ENCODE measurements at places on chromosomes 16 and 17.

DNA sequence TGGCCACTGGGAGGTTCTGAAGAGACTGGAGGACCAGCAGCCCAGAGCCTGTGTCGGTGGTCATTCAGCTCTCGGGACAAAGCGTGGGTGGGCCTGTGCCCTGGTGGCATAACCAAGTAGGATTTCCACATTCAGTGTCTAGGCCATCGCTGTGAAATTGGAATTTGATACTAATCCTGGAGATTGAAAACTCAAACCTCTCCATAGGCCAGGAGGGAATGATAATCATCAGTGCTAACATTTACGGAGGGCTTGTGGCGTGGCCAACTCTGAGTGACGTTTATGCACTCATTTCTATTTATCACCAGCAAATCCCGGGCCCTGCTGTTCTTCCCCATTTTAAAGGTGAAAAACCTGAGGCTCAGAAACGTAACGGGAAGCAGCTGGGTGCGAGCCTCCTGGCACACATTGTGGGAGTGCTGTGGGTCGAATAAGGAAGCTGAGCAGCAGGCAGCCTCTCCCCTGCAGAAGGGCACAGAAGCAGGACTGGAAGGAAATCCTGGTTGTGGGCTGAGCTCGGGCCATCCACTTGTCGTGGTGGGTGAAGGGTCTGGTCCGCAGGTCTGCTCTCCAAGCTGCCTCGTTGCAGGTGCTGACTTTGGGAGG is 33.1 kb downstream of the RAI1 start:
- DNase-seq: peak; percentile 53

DNA sequence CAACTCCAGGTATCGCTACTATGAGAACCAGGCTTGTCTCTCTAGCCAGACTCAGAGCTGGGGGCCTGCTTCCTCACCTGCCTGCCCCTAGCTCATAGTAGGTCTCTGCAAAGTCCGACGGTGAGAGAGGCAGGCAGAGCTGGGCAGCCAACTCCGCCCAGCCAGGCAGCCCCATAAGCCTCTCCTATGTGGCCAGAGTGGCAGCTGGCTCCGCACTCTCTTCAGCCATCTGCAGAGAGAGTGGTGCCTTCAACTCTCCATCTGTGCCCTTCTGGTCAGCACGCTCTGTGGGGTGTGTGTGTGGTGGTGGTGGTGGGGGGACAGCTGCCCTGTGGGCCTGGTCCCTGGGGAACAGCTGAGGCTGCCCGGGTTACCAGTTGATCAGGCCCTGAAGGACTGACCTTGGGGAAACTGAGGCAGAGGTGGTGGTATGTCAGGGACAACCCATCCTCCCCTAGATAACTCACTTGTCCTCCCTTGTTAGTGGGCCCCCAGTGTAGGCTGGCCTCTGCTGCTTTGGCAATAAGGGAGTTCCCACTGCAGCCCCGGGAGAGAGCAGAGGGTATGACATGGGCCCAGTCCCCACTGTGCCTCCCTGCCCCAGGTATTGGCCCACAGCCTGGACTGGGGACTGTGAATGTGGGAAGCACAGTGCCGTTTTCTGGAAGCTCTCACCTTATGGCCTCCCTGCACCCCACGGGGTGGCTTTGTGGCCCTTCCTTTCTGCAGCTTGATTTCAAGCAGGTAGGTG is 1.8 kb upstream of the ADGRG1 start:
- no peak for DNase-seq

GRCh38 chr16:12811441-12812383 is 8.0 kb upstream of the CPPED1 start:
- no peak for DNase-seq

GRCh38 chr16:48444574-48444973 is 59.4 kb upstream of the SIAH1 start:
- peak; percentile 79 for DNase-seq

- DNase-seq: no peak
These were observed 13.3 kb downstream of the UTS2R start for GRCh38 chr17:82384730-82385481.

DNA sequence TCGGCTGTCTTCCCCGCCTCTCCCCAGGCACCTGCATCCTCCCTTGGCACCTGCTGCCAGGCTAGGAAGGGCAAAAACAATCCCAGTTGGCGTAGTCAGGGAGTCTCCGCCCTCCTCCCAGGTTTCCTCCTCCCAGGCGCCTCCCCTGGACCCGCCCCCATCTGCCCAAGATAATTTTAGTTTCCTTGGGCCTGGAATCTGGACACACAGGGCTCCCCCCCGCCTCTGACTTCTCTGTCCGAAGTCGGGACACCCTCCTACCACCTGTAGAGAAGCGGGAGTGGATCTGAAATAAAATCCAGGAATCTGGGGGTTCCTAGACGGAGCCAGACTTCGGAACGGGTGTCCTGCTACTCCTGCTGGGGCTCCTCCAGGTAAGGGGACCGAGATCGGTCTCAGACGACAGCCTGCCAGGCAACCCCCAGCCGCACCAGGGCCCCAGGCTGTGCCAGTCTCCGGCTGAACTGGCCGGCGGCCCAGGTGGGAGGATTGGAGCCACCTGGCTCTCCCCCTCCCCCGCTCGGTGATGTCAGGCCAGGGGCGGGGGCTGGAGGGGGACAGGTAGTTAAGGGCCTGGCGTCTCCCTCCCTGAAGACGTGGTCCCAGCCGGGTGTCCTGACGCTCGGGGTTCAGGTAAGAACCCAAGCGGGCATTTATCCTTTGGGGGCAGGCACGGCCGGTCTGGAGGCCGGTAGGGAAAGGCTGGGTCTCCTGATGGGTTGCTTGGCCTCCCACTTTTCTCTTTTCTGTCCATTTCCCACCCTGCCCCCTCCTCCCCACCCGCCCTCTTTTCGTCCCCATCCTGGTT is at the start of gene GRB7:
TSS of gene GRB7 (plus strand) at position 179 of the 808 bp plus-strand sequence. CDS start 4,364 bp downstream, outside the sequence.
- DNase-seq: no peak

DNA sequence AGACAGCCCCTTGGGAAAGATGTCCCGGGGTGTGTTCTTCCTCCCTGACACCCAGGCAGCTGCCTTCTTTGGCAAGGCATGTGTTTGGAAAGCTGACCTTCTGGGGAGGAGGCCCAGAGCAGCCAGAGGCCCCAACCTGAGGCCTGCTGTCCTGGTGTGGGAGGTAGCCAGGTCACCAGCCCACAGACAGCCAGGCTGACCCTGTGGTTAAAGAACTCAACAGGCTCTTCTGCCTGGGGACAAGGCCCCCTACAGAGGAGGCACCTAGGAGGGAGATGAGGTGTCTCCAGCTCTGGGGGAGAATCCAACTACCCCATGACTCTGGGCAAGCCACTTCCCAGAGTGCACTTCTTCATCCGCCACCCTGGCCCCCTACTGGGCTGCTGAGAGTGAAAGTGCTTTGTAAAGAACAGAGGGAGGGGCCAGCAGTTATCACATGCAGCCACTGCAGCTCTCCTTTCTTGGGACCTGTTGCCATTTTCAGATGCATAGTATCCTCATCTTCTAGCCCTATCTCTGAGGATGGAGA is 13.1 kb upstream of the SREBF1 start:
- DNase-seq: peak; percentile 65

DNA sequence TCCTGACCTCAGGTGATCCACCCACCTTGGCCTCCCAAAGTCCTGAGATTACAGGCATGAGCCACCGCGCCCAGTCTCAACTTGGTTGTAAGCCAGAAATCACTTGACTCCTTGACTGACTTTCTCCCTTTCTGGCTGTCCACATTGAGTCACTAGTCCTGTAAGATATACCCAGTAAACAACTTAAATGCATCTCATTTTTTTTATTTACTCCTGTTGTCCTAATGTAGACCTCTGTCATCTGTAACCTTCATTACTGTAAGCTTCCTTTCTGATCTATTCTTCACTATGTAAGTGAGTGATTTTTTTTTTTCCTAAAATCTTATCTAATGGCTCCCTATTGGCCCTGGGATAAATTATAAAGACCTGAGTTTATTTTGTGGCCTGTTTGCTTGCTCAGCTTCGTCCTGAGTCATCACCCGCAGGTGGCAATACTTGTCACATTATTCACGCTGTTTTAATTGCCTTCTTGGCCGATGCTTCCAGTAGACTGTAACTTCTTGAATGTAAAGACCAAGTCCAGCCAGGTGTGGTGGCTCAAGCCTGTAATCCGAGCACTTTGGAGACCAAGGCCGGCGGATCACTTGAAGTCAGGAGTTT is 41.0 kb downstream of the PAFAH1B1 start:
- no peak for DNase-seq

DNA sequence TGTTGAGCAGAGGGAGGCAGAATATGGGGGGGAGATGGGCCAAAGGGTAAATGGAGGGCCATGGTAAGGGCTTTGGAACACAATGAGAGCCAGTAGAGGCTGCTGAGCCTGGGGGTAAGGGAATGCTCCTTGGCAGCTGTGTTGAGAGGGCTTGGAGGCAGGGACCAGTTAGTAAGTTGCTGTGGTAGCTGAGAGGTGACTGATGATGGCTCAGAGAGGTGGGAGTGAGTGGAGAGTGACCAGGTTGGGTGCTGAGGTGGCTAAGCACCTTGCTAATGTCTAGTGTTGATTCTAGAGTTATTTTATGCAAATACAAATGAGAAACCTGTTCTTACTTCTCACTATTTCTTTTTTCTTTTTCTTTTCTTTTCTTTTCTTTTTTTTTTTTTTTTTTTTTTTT is 10.8 kb downstream of the SBK1 start:
- no peak for DNase-seq

DNA sequence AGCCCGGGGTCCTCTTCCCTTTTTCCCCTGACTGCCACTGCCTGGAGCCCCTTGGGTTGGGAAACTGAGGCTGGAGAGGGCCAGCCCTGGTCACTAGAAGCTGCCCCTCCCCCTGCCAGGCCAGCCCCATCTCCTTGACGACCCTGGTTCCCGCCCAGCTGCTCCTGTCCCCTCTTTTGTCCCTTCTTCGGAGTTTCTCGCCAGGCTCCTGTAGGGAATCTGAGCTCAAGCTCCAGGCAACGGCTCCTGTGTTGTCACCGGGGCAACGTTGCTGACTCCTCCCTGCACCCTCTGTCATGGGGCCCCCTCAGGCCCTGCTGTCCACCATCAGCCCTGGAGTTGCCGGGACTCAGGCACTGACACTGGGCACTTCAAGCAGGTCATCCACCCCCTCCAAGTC is 5.7 kb downstream of the LLGL1 start:
- DNase-seq: no peak

DNA sequence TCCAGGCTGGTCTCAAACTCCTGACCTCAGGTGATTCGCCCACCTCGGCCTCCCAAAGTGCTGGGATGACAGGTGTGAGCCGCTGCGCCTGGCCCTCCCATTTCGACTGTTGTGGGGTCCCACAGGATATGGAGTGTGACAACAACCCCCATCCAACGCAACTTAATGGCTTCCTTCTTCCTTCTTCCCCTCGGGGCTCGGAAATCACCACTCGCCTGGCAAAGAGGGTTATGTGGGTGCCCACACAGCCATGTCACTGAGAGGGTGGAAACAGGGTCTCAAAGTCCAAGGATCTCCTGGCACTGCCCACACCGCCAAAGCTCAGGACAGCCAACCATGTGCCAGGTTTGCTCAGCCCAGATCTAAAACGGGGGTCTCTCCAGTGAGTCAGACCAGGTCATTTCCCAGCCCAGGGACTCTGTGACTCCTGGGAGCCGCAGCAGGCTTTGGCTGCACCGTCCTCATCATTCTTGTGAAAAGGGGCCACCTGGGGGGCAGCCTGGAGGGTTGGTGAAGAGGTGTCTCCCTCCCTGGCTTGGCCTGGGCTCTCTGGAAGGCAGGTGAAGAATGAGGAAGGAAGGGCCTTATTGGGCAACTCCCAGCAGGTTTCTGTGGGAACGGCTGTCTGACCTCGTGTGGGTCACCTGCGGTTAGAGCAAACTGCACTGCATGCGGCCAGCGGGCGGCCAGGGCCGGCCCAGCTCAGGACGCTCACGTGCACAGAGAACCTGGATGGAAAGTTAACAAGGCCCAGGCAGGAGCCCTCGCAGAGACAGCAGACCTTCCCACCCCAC is 25.3 kb upstream of the LITAF start:
- DNase-seq: peak; percentile 89

GRCh38 chr16:27402569-27402963 is 592 bp downstream of the IL21R start:
- no peak for DNase-seq

DNA sequence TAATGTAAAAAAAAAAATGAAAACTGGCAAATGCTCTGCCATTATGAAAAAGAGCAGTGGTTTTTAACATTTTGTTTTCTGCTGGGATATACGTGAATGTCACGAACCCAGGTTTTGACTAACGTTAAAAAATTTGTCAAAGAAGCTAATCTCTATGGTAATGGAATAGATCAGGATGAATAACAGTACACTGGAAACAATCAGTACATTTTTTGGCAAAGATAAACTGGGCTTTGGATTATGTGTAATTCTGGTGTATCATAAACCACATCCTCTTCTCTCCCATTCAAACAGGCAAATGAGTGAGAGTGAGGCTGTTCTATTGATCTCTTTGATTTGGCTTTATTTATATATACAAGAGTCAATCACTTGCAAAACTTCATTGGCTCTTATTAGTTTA is 207.0 kb upstream of the IRX3 start:
- no peak for DNase-seq

GRCh38 chr17:45451131-45451530 is 18.5 kb upstream of the ARHGAP27 start:
- DNase-seq: no peak

All from suppressor macrophage treated with lipopolysaccharide for 1 hour (primary cell).